ENCODE measurements at places on chromosomes 6 and 20. TPM values are rescaled to one million over a fixed set of nuclear protein-coding genes. Genes with fewer than 3 reads are reported as not detected.

TRAPPC3L gene
- total RNA-seq: not detected

WDR27 gene
- total RNA-seq: 9.1 TPM

CYP39A1 gene
- total RNA-seq: 5.4 TPM

HMGN4 gene
- total RNA-seq: 29.7 TPM

PDE10A gene
- total RNA-seq: 12.2 TPM

TTBK1 gene
- 0.27 TPM for total RNA-seq

CDC40 gene
- total RNA-seq: 16.1 TPM

DNA sequence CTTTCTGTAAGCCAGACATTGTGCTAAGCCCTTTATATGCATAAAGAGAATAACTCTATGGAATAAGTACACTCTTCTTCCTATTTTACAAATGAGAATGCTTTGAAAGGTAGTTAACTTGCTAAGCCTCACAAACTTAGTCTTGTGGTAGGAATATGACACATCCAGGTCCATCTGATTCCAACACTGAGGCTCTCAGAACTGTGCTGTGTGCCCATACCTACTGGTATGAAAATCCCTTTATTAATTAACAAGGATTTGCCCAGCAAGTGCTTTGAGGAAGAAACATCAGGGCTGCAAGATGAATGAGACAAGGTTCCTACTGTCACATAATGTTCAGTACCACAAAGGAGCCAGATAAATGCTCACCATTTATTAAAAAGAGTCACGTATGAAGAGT, 122.6 kb downstream of the TNFRSF21 start:
- no peak for DNase-seq

DNA sequence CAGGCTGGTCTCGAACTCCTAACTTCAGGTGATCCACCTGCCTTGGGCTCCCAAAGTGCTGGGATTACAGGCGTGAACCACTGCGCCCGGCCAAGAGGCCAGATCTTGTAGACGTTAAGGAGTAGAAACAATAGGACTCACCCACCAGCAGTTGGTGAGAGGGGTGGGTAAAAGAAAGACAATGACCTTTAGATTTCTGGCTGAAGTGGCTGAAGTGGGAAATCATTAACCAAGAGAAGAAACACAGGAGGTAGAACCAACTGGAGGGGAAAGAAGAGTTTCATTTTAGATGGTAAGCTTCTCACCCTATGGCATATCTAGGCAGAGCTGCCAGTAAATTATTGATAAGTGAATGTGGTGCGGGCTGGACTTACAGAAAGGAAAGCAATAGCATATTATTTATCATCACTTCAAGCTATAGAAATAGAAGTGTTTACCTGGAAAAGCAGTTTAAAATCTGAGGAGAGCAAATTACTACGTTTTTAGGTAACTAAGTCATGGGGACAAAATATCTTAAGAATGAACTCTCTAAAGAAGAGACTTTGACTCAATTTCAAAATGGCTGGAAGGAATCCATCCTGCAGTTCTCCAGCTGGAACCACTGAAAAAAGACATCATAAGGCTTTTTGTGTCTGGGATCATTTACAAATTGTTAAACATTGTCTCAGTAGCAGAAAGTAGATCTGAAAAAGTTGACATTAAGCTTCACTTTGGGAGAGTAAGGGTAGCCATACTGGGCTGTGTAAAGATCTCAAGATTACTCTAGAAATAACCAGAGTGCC, 109.6 kb downstream of the ALDH8A1 start:
- no peak for DNase-seq

GRCh38 chr20:24773168-24773567, 175.9 kb upstream of the CST7 start:
- DNase-seq: no peak

DNA sequence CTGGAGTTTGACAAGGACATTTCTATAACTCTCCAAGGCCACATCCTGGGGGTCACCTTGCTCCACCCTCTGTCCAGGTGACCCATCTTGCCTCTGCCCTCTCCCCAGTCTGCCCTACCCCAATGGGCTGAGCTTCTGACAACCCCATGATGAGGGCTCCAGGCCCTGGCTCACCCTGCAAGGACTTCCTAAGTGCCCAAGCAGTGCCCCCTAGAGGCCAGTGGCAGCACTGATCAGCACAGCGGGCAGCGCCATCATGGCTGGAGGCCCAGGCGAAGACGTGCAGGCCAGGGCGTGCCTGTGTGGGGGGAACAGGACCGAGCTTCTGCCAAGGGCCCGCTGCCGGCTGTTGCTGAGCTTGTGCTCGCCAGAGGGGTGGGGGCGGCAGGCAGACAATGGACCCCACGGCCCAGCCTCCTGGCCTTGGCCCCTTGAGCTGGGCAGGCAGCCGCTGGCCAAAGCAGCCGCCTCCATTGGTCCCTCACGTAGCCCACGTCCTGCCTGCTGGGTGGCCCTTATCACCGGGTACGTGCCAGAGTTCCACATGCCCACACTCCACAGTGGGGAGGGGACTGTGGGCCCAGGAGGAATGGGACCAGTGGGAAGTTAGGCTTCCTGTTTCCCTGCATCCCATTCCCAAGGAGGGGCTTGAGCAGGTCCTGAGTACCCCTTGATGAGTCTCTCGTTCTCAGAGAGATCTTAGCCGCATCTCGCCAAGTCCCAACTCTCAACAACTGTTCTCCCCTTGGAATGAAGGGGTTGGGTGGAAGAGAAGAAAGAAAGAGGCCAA, 64.3 kb downstream of the MRPL14 start:
- no peak for DNase-seq

- peak; percentile 20 for DNase-seq
Observed at GRCh38 chr6:122381494-122382265, 17.8 kb upstream of the HSF2 start.

- no peak for DNase-seq
Observed at GRCh38 chr6:55679503-55679902, 100.5 kb upstream of the HMGCLL1 start.

DNA sequence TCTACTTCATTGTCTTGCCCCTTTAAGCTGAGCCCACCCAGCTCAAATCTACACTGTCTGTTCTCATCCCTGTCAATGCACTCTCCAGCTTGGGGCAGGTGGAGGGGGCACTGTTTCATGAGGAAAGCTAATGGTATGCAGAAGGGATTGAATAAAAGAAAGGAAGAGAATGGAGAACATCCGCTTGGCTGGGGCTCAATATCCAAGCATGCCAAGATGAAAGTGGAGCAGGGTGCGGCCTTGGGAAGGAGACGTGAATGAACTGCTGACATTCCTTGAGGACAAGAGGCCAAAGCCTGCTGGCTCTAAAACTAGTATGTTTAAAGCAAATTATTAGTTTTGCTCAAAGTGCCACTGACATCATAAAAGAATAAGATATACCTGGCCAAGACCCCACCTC, 24.2 kb downstream of the AKAP12 start:
- DNase-seq: peak; percentile 56

DNA sequence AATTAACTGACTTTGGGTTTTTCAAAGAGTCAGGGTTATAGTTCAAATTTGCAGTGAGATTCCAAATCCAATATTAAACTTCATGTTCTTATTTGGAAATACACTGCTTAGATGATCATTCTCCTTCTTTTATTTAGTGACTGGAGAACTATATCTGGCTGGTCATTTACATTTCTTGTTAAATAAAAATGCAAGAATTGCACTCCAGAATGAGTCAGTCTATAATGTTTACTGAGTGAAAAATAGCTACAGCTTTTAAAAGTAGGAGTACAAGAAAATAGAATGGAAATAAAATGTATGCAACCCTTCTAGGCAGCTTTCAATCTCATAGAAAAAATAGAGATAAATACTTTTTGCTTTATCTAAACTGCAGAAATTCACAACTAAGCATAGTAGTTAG, 54.5 kb upstream of the CD2AP start:
- no peak for DNase-seq

- DNase-seq: no peak
Observed at GRCh38 chr6:122495612-122496011, 24.0 kb upstream of the SERINC1 start.

DNA sequence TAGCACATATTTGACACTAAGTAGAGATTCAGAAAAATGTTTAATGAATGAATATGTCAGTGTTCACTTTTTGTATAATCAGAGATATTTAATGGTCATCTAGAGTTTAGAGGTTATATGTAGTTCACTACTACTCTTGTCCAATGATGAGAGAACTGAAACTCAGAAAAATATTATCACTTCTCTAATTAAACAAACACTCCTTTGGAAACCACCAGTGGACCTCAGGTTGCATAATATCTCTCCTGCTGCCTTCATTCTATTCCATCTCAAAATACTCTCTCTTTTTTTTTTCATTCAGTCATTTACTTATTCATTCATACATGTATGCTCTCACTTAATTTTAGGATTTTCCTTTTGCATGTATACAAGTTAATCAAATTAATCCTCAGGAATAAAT, 423.1 kb upstream of the RNF217 start:
- no peak for DNase-seq

DNA sequence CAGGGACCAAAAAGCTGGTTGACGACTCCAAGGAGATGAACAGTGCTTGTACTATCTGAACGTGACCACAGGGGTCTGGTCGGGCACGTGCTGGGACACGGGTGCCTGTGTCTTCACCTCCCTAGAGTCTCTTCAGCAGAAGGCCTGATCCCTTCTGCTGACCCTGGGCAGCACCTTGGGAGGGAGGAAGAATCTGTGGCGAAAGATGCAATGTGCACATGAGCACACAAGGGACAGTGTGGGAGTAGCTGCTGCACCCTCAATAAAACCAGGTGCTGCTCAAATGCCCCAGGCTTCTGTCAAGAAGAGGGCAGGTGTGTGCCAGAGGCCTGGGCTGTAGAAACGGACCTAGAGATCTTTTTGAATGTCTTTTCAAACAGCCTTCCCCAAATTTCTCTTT, 130.6 kb upstream of the THBS2 start:
- no peak for DNase-seq

DNA sequence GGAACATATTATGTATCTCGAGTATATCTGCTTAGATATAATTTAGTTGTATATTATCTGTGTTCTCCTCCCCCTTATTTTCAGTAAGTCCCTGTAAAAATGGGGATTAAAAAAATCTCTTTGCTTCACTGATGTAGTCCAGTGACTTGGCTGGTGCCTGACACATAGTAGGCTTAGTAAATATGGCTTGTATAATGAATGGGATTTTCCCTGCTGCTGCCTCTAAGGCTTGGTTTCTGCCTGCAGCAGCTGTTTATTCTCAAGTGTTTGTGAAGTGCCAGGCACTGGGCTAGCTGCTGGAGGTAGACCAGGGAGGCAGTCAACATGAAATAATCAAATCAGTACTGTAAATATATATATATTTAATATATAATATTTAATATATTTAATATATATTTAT, 1.6 kb upstream of the ZFP64 start:
- DNase-seq: no peak

DNA sequence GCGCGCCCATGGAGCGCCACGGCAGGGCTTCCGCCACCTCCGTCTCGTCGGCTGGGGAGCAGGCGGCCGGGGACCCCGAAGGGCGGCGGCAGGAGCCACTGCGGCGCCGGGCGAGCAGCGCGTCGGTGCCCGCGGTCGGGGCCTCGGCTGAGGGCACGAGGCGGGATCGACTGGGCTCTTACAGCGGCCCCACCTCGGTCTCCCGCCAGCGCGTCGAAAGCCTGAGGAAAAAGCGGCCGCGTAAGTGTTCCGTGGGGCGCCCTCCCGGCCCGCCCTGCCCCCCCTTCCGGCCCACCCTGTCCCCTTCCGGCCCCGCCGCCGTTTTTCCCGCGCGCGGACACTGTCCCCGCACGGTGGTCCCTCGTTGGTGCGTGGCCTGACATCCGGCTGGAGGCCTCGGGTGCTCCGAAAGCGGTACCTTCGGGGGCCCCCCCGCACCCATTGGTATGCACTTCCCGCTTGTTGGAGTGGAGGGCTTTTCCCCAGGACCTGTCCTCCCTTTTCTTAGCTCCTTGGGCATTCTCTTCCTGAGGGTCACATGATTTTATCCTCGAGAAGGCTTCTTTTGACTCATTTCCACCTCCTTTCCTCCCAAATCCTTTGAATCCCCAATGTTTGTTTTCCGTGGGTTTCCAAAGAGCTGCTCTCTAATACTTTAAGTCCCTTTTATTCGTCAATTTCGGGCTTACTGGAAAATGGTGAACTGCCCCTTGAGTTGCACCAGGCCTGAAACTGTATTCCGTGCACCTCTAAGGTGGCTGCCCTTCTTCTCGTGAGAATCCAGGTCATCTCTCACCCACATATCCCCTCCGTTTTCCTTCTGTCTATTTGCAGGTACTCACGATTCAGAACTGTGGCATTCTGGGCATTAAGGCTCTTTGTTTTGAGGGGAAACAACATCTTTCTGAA, 556 bp downstream of the PANK2 start:
- peak; percentile 37 for DNase-seq

DNA sequence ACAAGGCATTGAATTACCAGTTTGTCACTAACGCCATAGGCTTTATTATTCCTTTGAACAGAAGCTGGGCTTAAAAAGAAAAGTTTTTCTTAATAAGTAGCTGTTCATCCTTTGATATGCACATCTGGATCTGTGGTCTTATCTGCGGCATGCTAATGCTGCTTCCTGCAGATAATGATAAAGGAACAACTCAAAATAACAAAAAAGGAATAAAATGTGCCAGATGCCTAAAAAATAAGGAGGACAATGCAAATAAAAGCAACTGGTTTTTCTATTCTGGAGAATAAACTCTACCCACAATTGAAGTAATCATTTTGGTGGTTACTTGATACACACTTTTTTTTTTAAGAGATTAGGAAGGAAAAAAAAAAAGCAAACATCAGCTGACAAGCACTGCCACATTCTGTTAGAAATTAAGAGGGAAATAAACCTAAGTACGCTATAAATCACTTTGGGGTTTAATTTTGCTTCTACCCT, 156.8 kb upstream of the SALL4 start:
- no peak for DNase-seq

DNA sequence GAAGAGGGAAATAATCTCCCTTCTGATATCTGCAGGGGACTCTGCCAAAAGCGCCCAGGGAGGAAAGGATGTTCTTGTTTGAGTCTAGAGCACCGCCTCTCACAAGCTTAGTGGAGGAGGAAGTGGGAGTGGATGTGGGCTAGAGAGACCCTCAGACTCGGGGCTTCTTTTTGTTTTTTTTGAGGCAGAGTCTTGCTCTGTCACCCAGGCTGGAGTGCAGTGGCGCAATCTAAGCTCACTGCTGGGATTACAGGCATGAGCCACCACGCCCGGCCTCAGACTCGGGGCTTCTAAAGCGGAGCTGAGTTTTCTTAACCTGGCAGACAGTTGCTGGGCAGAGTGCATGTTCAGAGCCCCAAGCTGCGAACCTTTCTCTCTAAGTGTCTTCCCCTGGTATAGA, 310.8 kb downstream of the BMP7 start:
- no peak for DNase-seq

All from left ventricle myocardium inferior (tissue), 1 donor.